ENCODE measurements at places on chromosomes 4 and X.
A peak's percentile ranks its signal among the peaks of the same experiment; 100 is the strongest.

DNA sequence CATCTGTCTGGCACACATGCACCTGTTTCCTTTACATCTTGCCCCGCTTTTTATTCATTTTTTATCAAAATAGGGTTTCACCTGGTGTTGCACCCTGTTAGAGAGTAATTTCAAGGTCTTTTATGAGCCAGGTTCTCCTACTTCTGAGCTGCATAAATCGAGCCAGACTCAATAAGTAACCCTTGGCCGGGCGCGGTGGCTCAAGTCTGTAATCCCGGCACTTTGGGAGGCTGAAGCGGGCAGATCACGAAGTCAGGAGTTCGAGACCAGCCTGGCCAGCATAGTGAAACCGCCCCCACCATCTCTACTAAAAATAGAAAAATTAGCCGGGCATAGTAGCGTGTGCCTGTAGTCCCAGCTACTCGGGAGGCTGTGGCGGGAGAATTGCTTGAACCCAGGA lies 1.0 kb upstream of the PPP2R3B start:
- no peak for DNase-seq

DNA sequence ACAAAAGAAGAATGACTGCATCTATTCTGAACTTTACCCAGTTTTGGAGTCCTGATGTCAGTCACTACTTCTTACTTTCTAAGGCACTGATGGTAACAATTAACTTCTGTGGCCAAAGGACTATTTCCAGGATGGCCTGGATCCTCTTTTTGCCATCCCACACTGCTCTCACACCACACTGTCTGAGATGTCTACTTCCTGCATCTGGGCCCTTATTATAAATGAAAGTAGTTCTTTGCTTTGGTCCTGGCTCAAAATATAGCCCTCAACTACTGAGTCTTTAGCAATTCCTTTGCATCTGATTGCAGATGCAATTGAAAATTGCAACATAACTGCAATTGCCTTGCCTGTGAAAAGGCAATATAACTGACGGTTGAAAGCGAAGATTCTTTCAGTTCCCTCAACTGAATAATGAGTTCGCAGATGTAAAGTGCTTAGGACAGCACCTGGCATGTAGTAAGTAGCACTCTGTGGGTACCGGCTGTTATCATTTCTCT lies 44.2 kb downstream of the COQ2 start:
- no peak for DNase-seq

DNA sequence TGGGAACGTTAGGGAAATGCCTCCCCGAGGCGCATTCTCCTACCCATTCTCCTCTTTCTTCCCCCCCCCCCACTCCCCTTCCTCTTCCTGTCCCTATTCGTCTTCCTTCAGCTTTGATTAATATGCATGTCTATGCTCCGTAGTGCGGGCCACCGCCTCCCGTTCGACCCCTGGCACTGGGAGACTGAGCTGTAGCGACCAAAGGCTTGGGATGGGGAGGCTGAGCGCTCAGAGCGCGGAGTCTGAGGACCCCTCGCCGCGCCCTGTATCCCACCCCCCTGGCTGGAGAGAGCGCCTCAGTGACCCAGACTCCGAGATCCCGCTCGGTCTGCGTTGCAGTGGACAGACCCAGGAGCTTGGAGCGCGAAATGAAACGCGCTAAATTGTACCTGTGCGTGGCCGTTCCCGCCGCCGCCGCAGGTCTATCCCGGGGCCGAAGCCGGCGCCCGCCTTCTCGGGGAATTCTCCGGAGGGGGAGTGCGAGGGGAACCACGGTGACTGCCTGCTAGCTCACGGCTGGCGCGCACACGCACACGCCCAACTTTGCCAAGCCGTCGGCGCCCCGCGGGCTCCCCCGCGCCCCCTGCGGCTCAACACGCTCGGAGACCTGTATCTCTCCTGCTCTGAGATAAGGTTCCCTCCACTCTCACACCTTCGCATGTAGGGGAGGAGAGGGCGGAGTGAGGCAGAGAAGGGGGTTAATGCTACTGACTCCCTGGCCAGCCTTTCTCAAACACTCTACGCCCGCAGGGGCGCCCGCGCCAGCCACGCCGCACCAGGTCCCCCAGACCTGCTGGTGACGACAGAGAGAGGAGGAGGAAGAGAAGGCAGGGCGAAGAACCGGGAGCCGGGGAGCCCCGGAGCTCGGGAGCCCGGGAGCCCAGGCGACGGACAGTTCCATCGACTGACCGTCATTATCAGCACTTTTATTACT lies 1.5 kb upstream of the PTCHD1 start:
- peak; percentile 59 for DNase-seq

DNA sequence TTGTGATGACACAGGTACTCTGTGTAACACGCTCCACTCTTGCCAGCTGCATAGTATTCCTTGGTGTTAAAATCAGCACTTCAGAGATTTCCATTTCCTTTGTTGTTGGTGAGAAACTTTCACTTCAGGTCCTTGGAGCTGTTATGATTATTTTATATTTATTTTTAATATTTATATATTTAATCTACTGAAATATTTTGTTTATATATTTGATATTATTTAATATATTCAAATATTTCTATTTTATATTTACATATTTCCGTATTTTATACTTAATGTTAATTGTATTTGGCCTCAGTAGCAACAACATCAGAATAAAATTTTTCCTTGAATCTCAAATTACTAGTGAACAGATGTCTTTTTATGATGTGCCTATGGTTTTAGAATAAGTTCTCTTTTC lies 225.3 kb downstream of the MAGEB17 start:
- DNase-seq: no peak
